ENCODE measurements at places on chromosomes 6 and 20. TPM values are rescaled to one million over a fixed set of nuclear protein-coding genes. Genes with fewer than 3 reads are reported as not detected.

DNA sequence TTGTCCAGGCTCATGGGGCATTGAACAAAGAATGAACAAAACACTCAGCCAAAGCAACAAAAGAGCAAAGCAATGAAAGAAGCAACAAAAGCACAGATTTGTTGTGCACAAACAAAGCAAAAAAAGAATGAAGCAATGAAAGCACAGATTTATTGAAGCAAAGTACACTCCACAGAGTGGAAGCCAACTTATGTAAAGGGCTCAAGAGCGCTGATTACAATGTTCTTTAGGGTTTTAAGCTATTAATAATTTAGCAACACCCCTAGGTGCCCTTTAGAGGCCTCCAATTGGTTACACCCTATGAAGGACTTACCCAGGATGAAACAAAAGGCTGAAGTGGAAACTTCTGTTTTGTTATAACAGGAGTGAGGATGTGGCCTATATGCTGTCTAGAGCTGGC, 179.2 kb upstream of the PROKR2 start:
- no peak overlapping the region for H3K4me3 ChIP-seq
- DNase-seq: no peak
- no peak overlapping the region for H3K27ac ChIP-seq
- H3K27me3 ChIP-seq: no peaks in the 10 kb centered on the region

DNA sequence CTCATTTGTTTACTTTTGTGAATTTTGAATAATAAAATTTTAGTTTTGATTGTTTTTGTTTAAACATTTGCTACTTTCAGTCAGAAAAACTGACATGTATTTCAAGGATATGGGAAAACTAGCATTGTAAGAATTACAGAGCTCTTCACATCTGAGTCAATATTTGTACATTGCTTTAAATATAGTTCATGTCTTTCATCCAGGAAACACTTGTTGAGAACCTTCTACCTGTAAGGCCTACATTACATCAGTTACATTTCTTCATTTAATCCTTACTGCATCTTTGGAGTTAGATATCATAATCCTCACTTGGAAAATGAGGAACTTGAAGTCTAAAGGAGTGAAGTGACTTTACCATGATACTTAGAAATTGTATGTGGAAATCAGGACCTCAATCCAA, 242.9 kb downstream of the KCNQ5 start:
- H3K27ac ChIP-seq: no peak overlapping the region
- H3K4me1 ChIP-seq: no peaks in the 10 kb centered on the region
- H3K27me3 ChIP-seq: no peaks in the 10 kb centered on the region
- H3K36me3 ChIP-seq: no peaks in the 10 kb centered on the region

- peaks cover 39% of the 10 kb centered on the region for H3K4me1 ChIP-seq
- no peak for DNase-seq
- H3K4me3 ChIP-seq: no peak overlapping the region
Measured at GRCh38 chr6:36099869-36100483, 30.3 kb upstream of the MAPK13 start.

HAO1 gene
- not detected for total RNA-seq

FAM217A gene
- not detected for total RNA-seq

Measured in left ventricle myocardium inferior (tissue), 1 donor.